ENCODE measurements at places on chromosomes 16 and 17. TPM values are rescaled to one million over a fixed set of nuclear protein-coding genes. Genes with fewer than 3 reads are reported as not detected.

Gene DLX3
- not detected for total RNA-seq

- DNase-seq = peak; percentile 58
- peaks cover 20% of the 10 kb centered on the region for H3K4me1 ChIP-seq
- no peaks in the 10 kb centered on the region for H3K27me3 ChIP-seq
- peak overlapping the region; percentile 78 for H3K27ac ChIP-seq
Observed at GRCh38 chr16:13909872-13910303, 10.1 kb upstream of the ERCC4 start.

- H3K36me3 ChIP-seq = peaks cover 6% of the 10 kb centered on the region
- H3K4me3 ChIP-seq = peak within 1 kb of the TSS; percentile 86
- peak within 1 kb of the TSS; percentile 76 for H3K27ac ChIP-seq
- peaks cover 6% of the 10 kb centered on the region for H3K4me1 ChIP-seq
- no peak for DNase-seq
Observed at GRCh38 chr16:84647828-84648594, at the start of gene KLHL36. Gene KLHL36, plus strand, starts transcription at chr16:84648511. Its CDS starts 2,357 bp downstream, at chr16:84650868.

Gene PLA2G10
- not detected for total RNA-seq

Gene KRTAP9-6
- total RNA-seq = not detected

Gene SHBG
- total RNA-seq = not detected

DNA sequence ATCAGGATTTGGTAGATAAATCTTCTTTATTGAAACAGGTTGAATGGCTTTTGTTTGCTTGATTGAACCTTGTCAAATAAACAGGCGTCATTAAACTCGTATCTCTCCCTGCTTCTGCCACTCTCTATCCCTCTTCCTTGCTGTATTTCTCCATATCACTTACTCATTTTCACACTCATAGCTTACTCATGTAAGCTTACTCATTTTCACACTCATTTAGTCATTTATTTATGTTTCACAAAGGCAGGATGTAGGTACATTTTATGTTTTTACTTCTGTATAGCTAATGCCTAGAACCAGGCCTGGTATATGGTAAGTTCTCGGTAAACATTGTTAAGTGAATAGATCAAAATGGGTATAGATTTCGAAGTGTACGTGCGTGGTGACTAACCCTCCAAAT, 450.0 kb downstream of the PMP22 start:
- DNase-seq = no peak
- no peaks in the 10 kb centered on the region for H3K36me3 ChIP-seq
- no peaks in the 10 kb centered on the region for H3K27me3 ChIP-seq
- H3K27ac ChIP-seq = no peak overlapping the region

Gene GNG13
- total RNA-seq = not detected

Gene MPV17L
- total RNA-seq = 8.2 TPM

Gene IRX3
- total RNA-seq = 2.0 TPM

GRCh38 chr17:49603238-49603637, 27.6 kb downstream of the NXPH3 start:
- no peaks in the 10 kb centered on the region for H3K27me3 ChIP-seq
- no peak for DNase-seq
- peak overlapping the region; percentile 69 for H3K27ac ChIP-seq
- H3K36me3 ChIP-seq = peaks cover 53% of the 10 kb centered on the region

GRCh38 chr16:5428932-5429331, 331.3 kb upstream of the EEF2KMT start:
- H3K36me3 ChIP-seq = no peaks in the 10 kb centered on the region
- no peak overlapping the region for H3K27ac ChIP-seq
- no peaks in the 10 kb centered on the region for H3K4me1 ChIP-seq
- H3K4me3 ChIP-seq = no peak overlapping the region
- no peaks in the 10 kb centered on the region for H3K27me3 ChIP-seq
- DNase-seq = no peak

Gene ADORA2B
- total RNA-seq = not detected

GRCh38 chr17:43822570-43823190, 10.3 kb downstream of the MPP3 start:
- H3K4me3 ChIP-seq = no peak overlapping the region
- no peaks in the 10 kb centered on the region for H3K27me3 ChIP-seq
- no peak for DNase-seq
- H3K4me1 ChIP-seq = peaks cover 13% of the 10 kb centered on the region

Data from thoracic aorta (tissue), 2 donors.